ENCODE measurements at places on chromosomes 3 and 15.

GRCh38 chr3:32963871-32964270 lies 12.4 kb downstream of the CCR4 start:
- DNase-seq = no peak

GRCh38 chr3:119156868-119157267 lies 10.9 kb downstream of the TEX55 start:
- no peak for DNase-seq

DNA sequence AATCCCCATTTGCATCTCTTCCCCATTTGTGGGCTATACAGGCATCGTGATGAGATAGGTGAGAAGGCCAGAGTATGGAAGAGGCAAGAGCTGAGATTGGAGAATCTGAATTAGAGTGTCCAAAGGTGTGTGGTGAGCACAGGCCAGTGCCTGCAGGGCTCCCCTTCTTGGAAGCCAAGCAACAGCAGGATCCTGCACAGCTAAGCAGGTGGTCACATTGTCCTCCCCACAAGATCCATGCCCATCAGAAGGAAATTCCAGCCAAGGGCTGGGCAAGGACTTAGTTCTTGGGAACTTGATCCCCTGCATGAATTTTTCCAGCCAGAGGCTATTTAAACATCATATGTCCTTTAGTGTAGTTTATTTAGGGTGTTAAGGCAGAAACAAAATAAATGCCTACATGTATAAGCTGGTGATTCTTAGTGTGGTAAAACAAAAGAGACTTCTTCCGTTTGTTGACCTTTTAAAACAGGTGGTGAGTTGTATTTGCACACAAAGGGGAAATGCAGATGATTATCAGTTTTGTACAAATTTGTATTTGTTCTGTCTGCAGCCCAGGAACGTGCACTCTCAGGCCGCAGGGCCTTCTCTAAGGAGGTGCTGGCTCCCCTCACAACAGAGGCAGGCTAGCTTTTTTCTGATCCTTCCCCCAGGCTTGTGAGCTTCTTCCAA lies 110.2 kb downstream of the PLCL2 start:
- no peak for DNase-seq

DNA sequence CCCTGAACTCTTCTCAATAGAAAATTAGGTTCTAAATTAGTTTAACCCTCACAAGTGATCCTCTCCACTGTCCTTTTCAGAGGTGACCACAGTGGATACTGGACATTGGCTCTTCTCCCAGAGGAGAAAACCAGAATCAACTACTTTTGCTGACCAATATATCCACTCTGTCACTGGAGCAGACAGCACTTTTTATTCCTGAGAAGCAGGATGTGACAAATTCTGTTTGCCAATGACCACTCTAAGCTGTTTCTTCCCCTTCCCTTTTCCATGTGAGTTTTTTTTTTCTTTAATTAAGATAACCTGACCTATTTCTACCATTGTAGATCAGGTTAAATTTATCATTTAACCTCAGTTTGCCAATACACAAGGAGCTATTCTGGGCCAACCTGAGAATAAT lies 79.7 kb upstream of the ZNF280D start:
- no peak for DNase-seq

DNA sequence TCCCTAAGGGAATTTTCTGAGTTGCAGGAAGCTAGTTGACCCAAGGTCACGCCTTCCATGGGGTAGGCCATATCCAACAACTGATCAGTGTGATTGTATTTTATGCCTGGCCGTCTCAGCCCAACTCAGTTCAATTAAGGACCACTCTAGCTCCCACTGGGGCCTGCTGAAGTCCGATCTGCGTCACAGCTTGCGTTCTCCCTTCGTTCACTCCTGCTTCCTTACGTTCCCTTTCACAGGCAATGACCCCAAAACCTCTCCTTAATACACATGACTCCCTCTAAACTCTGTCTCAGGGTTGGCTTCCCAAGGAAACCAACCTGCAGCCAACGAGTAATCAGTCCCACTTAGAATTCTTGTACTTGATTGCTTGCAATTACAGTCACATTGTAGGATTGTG lies 428.0 kb downstream of the RBMS3 start:
- no peak for DNase-seq

- no peak for DNase-seq
Measured at GRCh38 chr3:174132006-174132405, 727.1 kb upstream of the NAALADL2 start.

DNA sequence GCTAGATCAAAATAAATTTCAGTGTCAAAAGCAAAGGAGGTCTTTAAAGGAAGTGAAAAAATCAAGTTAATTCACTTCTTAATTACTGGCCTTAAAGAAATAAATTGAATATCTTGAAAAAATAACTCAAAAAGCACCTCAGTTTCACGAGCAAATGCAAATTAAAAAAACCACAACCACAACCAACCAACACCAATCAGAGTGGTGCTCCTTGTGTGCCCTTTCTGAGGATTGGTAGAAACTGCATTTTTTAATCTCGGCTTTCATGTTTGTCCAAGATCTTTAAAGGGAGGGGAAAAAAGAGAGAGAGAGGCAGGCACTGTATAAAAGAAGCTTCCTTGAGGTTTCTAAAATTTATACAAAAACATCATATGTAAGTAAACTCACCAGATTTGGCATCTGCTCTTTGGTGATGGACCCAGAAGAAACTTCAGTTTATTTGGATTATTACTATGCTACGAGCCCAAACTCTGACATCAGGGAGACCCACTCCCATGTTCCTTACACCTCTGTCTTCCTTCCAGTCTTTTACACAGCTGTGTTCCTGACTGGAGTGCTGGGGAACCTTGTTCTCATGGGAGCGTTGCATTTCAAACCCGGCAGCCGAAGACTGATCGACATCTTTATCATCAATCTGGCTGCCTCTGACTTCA lies at the start of gene GPR15:
GPR15 (plus strand) TSS at position 357 of the 653 bp plus-strand sequence; CDS start at position 413, 56 bp downstream.
- no peak for DNase-seq

DNA sequence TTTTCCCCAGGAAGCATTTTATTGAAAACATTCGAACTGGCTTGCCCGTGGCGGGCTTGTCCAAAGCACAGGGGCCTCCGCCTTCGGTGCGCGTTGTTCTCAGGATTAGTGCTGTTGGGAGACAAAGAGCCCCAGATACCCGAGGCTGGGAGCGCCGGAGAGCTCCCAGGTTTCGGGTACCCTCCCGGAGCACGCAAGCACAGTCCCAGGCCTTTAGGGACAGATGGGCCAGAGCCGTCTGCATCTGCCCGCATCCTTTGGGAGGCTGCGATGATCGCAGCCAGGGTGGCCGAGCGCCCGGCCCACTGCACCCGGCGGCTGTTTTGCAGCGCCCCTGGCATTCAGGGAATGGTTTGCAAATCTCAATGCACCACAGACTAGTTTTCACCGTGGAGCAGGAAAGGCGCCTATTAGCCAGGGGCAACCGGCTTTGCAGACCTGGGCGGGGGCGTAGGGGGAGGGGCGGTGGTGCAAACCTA lies 5.0 kb upstream of the FEZF2 start:
- DNase-seq = no peak

GRCh38 chr3:88807491-88808105 lies 299.8 kb upstream of the EPHA3 start:
- DNase-seq = peak; percentile 83

GRCh38 chr3:132228923-132229322 lies 88.3 kb upstream of the ACP3 start:
- no peak for DNase-seq

DNA sequence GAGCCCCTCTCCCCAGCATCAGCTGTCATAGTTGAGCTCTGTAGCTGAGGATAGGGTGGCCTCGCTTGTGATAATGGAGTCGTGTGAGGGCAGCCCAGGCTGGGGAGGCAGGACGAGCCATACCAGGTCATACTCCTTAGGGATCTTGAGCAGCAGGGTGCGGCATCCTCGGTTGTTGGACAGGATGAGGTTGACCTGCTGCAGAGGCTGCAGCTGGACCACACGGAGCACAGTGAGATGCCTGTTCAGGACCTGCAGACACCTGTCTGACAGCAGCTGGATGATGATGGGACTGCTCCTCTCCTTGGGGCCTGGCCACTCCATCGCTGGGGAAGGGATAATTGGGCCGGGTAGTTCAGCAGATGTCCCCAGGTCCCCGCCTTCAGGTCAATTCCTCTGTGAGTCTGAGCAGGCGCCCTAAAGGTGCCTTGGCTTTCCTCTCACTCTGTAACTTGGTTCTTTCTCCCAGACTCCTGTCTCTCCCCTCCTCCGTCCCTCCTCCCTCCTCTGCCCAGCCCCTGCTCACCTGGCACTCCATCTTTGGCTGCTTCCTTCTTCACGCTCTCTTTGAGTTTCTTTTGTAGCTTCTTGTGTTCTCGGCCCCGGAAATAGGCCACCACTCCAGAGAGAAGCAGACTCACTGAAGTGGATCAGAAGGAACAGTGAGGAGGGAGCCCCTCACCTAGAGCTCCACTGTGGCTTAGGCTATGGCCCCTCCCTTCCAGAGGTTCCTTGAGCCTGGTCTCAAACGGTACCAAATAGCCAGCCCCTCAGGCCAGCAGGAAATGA lies 7.8 kb downstream of the DUOX2 start:
- no peak for DNase-seq

- no peak for DNase-seq
Measured at GRCh38 chr15:72205896-72206676, 8.5 kb upstream of the GRAMD2A start.

DNA sequence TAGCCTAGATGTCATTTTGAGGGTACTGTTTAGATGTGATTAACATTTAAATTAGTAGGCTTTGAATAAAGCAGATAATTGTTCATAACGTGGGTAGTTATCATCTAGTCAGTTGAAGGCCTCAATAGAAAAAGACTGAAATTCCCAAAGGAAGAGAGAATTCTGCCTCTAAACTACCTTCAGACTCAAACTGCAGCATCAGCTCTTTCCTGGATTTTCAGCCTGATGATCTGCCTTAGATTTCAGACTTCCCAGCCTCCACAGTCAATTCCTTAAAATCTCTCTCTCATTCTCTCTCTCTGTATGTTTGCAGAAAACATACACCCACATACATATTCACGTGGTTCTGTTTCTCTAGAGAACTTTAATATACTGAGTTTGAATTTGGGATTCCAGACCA lies 58.0 kb upstream of the MBNL1 start:
- DNase-seq = no peak

DNA sequence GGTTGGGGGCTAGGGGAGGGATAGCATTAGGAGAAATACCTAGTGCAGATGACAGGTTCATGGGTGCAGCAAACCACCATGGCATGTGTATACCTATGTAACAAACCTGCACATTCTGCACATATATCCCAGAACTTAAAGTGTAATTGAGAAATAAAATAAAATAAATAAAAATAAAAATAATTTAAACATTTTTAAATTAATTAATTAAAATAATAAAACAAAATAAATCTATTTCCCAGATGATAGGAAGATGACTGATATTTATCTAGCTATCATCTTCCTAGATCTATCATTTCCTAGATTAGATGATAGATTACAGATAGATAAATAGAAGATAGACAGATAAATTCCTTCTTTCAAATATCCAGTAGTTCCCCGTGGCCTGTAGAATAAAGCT lies 137.3 kb downstream of the OCA2 start:
- DNase-seq = no peak

DNA sequence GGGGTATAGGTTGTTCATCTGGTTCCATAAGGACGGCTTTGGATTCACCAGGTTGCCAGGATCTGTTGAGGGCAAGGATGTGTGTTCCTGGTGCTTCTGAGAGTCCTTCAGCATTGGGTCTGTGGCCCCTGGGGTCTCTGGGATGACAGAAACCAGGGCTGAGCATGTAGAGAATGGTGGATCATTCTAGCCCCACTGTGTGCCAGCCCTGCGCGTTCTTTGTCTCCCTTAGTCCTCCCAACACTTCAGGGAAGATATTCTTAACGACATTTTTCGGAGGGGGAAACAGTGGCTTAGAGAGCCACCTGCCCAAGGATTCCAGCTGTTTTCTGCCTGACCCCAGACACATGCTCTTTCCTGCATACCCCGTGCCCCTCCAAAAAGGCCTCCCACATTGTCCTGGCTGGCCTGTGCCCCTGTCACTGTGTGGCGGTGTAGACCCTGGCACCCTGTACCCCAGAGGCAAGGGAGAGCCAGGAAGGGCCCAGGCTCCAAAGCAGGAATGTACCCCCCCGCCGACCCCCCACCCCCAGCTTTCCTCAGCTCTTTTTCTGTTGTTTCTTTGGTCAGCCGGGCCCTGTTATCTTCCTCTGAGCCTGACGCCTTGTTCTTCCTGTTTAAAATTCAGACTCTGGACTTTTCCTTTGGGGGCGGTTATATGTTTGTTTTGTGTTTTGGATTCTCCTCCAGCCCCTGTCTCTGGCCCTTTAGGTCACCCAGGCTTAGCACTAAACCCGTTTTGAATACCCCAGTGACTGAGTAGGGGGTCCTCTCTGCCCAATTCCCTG lies 57.8 kb upstream of the SMAD6 start:
- DNase-seq = no peak

DNA sequence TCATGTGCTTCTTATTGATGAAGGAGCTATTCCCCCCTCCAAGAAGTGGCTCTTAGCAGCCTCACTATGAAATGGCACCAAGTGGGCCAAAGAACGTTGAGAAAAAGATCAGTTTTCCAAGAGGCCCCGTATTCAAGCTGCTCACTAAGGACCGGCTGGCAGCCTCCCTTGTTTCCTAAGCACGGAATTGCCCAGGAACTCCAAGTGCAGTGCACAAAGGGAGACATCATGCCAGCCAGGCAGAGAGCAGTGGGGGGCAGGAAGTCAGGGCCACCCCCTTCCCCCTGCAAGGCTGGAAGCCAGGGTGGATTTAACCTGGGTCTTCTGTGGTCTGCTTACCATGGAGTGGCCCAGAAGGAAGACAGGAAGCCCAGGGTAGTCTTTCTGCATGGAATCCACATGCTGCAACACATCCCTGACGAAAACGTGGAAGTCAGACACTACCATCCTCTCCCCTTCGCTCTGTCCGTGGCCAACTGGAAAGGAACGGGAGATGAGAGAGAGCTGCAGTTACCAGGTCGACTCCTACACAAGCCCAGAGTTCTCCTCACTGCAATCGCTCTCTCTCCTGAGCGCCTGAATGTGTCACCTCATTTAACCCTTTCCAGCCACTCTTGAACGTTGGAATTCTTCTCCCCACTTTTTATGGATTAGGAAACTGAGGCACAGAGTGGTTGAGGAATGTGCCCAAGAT lies 49.5 kb downstream of the ABTB1 start:
- no peak for DNase-seq

DNA sequence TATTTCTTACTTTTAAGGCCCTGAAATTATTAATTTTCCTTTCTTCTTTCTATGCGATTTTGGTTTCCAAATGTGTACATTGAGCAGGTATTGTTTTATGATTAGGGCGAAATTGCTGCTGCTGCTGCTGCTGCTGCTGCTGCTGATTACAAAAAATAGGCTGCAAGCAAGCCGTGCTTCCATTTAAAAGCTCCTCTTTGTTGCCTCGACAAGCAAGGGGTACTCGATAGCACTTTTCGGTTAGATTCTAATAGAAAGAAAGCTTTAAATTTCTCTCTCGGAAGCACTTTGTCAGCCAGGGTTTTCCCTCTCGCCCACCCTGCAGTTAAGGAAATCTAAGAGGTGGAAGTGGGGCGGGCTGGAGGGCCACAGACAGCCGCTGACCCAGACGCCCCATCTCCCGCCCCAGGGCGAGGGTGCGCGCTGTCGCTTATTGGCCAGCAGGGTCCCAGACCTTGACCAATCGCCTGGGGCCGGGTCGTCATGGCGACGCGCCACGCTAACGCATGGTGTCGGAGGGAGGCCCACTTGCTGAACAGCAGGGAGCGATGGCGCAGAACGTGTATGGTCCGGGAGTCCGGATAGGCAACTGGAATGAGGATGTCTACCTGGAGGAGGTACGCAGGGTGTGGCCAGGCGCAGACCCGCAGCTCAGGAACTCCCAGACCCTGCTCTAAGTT lies at the start of gene CFAP161:
CFAP161 (plus strand) TSS at position 489 of the 680 bp plus-strand sequence; CDS start at position 549, 60 bp downstream.
- DNase-seq = peak; percentile 76

- DNase-seq = no peak
Measured at GRCh38 chr3:60188803-60189202, 1062.4 kb downstream of the FHIT start.

GRCh38 chr15:79505956-79506355 lies 73.8 kb downstream of the MINAR1 start:
- DNase-seq = peak; percentile 8

GRCh38 chr3:118556983-118557382 lies 477.7 kb downstream of the IGSF11 start:
- DNase-seq = no peak

All from fibroblast of skin of right quadriceps (primary cell).